ENCODE measurements at places on chromosomes 11 and 22. TPM values are rescaled to one million over a fixed set of nuclear protein-coding genes. Genes with fewer than 3 reads are reported as not detected.

The OR51I1 gene
- total RNA-seq, result not detected

The DBX1 gene
- total RNA-seq, result not detected

The MGAT3 gene
- total RNA-seq, result 13.4 TPM

The MMP12 gene
- not detected for total RNA-seq

The PES1 gene
- total RNA-seq, result 32.4 TPM

The ISX gene
- total RNA-seq, result not detected

The DUSP18 gene
- 13.1 TPM for total RNA-seq

The HPS5 gene
- total RNA-seq, result 18.3 TPM

The GDPD4 gene
- not detected for total RNA-seq

The C11orf68 gene
- total RNA-seq, result 20.0 TPM

The DYNC2H1 gene
- total RNA-seq, result 34.9 TPM

The DDTL gene
- 0.65 TPM for total RNA-seq

The EIF3D gene
- total RNA-seq, result 260 TPM

The APOA5 gene
- not detected for total RNA-seq

The PIWIL4 gene
- 9.0 TPM for total RNA-seq

The HEPN1 gene
- total RNA-seq, result not detected

The PATE4 gene
- not detected for total RNA-seq

The KCNK4 gene
- total RNA-seq, result not detected

The MPPED1 gene
- not detected for total RNA-seq

The DKK3 gene
- total RNA-seq, result 18.7 TPM

The GAL3ST3 gene
- not detected for total RNA-seq

The PRG3 gene
- not detected for total RNA-seq

The SLC36A4 gene
- total RNA-seq, result 20.5 TPM

The UCP3 gene
- total RNA-seq, result 1.7 TPM

The CNTF gene
- 0.88 TPM for total RNA-seq

The PRR33 gene
- total RNA-seq, result not detected

The TRIM22 gene
- total RNA-seq, result 35.9 TPM

The VSIG10L2 gene
- total RNA-seq, result not detected

The UBASH3B gene
- 15.3 TPM for total RNA-seq

The RIMBP3B gene
- not detected for total RNA-seq

The HBB gene
- total RNA-seq, result 22.2 TPM

The RFPL3 gene
- not detected for total RNA-seq

The OR52E2 gene
- not detected for total RNA-seq

The TRIM51 gene
- total RNA-seq, result not detected

The CSF2RB gene
- 9.6 TPM for total RNA-seq

The SCN4B gene
- 5.7 TPM for total RNA-seq

The DRICH1 gene
- 0.44 TPM for total RNA-seq

Measured in subcutaneous adipose tissue (tissue), 4 donors.